A172 (cell line): ENCODE measurements at places on chromosomes 1 and 21.
A peak's percentile ranks its signal among the peaks of the same experiment; 100 is the strongest.

DNA sequence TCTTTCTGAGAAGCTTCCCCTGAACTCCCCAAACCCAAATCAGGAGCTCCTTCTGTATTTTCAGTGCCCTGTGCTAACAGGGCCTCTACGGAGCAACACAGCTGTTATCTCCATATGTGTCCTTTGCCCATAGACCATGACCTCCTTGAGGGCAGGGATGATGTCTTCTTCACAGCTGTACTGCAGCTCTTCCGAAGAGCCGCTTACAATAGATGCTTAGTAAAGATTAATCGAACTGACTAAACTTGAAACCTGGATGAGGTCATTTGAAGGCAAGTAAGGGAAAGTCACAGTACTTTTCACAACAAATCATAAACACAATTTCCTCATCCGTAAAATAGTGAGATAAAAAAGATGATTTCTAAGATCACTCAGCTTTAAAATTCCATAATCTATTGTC lies 4.4 kb upstream of the KCNN3 start:
- DNase-seq, result no peak

DNA sequence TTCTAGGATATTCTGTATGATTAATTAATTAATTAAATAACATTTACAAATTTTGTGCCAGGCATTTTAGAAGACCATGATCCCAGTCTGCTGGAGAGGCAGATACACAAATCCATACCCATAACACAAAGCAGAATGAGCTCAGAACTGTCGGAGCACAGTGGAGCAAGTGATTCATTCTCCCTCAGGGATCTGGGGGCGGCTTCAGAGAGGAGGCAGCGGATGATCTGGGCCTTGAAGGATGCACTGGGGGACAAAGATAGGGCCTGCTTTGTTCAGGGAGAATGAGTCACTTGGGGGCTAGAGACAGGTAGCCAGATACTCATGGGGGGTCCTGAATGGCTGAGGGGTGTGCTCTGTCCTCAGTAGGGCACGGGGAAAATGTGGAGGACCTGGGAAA lies 50.9 kb upstream of the TRABD2B start:
- DNase-seq, result peak; percentile 53

DNA sequence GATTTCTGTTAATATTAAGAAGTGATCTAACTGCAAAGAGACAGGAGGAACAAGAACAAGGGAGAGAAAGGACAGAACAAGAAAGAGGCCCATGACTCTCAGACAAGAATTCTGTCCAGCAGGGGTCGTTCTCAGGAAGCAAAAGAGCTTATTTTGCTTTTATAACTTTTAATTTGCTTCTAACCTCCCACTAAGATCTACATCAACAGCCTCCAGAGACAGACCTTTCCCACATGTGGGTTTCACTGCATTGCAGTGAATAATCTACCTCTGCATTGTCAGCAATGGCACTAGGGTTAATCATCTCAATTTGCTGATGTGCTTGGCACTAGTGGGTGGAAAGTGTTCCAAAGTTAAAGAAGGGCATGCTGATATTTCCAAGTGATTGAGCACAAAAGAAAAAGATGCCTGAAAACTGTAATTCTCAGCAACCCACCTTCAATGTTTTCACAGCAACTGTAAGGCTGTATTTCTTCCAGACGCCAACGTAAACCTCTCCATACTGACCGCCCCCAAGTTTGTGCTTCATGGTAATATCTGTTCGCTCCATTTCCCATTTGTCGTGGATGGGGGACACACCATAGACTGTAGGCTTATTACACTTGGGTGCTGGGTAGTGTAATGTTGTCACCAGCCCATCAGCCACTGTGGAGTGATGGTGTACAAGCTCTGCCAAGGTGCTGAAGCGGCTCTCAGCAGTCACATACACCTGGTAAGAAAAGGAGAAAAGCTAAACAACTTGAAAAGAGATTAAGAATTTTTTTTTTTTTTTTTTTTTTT lies 39.5 kb downstream of the TOR3A start:
- DNase-seq, result peak; percentile 61

DNA sequence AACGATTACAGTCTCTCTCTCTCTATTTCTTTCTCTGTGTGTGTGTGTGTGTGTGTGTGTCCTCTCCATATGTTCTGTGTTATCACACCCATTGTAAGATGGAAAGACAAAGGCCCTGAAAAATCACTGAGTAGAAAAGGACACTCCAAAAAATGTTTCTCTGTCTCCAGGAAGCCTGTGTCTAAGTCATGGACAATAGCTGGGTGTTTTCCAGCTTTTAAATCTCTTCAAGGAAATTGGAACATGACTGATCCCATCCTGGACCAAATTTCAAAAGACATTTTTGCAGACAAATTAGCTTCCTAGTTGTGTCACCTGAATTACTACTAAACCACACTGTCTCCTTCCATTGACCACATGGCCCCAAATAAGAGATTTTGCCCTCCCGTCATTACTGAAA lies 31.0 kb upstream of the LMX1A start:
- no peak for DNase-seq

DNA sequence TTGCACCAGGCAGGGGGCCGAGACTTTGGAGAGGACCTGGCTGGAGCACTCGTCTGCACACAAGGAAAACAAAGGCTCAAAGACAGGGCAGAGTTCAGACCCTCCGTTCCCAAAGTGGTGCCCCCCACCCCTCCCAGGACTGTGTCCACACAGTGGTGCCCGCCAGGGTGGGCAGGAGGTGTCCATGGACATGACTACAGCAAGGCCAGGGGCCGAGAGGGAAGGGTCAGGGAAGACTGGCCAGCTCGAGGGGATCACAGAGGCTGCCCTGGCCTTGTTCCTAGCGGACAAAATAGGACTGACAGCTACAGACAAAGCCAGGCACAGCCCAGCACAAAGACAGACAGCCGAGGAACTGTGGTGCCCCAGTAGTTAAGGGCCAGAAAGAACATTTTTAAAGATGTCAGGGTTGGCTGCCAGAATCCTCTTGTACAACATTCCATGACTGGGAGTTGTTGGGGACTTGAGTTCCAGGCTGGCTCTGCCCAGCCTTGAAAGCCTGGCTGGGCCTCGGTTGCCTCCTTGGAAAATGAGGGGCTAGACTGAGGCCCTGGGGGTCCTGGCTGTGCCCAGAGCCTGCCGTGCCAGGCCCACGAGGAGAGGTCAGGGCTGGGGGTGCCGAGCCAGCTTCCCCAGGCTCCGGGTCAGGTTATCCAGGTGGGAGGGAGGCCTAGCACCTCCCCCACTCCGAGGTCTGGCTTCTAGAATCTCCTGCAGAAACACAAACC lies 63.7 kb downstream of the SLX9 start:
- no peak for DNase-seq

DNA sequence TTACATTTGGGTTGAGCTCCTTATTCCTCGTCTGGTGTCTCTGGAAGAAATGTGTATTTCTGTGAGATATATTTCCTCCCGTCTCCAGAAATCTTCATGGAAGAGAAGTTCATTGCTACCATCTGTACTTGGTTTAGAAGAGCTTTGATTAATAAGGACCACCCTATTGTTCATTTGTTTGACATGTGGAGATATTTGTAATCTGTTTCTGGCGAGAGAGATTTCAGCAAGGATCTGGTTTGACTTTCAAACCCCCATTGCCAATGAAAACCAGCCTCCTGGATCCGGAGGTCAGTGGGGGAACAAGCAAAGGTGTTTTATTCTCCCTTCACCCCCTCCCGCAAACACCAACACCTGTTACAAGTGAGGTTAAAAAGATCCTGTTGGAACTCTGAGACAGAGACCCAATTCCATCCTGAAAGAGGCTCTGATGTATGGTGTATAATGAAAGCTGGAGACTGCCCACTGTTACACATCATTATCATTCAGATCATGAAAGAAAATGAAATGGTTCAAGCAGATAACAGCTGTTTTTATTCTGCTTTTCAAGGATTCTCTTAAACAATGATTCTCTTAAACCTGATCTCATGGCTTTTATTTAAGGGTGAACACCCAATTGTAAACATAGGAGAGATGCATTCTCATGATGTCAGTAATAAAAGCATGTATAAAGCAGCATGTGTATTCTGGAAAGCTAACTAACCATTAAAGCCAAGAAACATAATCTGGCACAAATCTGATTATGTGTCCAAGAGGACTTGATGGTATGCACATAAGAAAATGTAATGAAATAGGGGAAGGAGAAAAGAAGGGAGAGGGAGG lies 393.5 kb upstream of the ADGRL2 start:
- DNase-seq, result no peak

DNA sequence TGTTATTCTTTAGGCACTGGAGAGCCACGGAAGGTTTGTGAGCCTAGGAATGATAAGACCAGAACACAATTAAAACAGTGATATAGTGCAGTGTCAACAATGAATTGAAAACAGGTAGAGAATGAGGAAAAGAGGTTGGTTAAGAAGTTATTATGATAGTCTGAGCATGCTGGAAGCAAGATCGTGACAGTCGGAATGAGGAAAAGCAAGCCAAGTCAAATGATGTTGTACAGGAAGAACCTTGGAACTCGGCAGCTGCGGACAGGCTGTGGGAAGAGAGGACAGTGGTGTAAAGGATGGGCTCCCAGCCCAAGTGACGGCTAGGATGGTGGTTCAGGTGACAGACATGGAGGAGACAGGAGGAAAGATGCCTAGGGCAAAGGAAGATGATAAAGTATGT lies 25.6 kb downstream of the MTARC1 start:
- DNase-seq, result no peak

GRCh38 chr21:27371975-27372331 lies 405.1 kb upstream of the ADAMTS5 start:
- peak; percentile 69 for DNase-seq

DNA sequence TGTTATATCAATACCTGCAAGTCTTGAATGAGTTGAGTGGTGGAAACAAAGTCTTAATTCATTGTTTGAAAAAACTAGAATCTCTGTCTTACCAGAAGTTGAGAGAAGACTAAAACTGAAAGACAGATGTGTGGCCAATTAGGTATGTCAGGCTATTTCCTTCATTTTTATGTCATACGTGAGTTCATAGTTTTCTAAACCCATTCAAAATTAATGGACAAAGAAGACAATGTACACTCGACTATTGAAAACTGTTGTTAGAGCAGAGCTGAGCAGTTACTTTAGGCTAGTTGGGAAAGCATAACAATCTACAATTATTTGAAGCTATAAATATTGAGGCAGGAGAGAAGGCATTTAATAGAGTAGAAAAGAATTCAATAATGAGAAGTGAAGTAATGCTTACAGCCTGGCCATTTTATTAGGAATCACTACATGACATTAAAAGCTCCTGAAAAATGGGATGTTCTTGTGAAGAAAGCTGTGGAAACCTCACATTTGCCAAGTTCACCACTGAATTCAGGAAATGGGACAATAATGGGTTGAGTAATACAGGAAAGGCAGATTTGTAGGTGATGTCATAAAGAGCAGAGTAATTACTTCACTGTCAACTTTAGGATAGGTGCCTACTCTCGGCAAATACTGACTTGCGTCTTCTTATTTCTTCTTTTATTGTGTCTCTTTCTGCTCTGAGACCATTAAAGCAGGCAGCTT lies 204.4 kb downstream of the PLA2G4A start:
- DNase-seq, result peak; percentile 17

- DNase-seq, result no peak
These were observed 19.0 kb downstream of the CHIA start for GRCh38 chr1:111309690-111310089.

GRCh38 chr1:15330028-15330427 lies 79.7 kb upstream of the EFHD2 start:
- DNase-seq, result no peak

GRCh38 chr1:157245823-157246222 lies 107.6 kb upstream of the ETV3 start:
- DNase-seq, result no peak

DNA sequence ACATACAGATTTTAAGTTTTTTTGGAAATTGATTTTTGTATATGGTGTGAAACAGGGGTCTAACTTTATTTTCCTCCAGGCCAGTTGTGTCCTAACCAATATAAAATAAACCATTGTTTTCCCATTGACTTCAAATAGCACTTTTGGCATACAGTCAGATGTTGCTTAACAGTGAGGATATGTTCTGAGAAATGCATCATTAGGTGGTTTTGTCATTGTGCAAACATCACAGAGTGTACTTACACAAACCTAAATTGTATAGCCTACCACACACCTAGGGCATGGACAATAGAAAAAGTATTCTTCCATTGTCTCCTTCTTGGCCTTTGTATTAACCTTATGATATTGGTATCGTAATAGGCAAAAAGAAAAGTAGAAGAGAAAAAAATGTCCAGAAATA lies 37.4 kb upstream of the DISP1 start:
- no peak for DNase-seq

DNA sequence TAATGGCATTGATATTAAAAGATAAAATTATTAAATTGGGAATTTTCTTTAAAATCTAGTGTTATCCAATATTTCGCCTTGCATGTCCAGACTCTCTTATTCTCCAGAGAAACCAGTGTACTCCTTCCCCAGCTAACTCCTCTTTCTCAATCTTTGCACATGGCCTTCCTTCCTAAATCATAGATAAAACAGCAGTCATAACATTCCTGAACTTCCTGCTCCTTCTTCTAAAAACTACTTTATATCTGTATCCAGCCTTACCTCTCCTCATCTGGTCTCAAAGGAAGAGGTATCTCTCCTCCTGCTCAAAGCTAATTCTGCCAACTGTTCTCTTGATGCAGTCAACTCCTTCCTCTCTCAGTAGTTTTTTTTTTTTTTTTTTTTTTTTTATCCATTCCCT lies 39.5 kb upstream of the NEK7 start:
- DNase-seq, result no peak

DNA sequence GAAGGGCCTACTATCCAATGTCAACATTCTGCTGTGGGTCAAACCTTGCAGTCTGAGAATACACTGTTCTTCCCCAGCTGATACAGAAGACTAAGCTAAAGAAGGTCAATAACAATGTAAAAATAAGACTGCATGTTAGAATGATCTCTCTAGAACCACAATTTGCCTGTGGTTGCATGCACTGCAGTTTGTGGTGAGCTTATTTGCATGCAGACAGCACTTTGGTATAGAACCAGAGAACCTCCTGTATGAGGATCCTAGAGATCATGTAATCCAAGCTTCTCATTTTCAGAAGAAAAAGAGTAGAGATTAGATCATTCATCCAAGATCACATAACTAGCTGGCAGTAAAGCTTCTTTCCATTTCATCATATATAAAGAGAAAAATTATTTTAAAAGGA lies 15.8 kb downstream of the SYNJ1 start:
- DNase-seq, result no peak

- peak; percentile 6 for DNase-seq
These were observed 24.4 kb downstream of the OR10R2 start for GRCh38 chr1:158496374-158496773.

GRCh38 chr1:181794332-181794731 lies 267.2 kb downstream of the ZNF648 start:
- DNase-seq, result no peak

GRCh38 chr1:192993426-192994085 lies 65.6 kb downstream of the UCHL5 start:
- no peak for DNase-seq

GRCh38 chr1:204872262-204872881 lies 1.7 kb downstream of the NFASC start:
- peak; percentile 62 for DNase-seq

- DNase-seq, result no peak
These were observed 73.8 kb upstream of the CHODL start for GRCh38 chr21:18170829-18171228.
